ENCODE measurements at places on chromosomes 7 and 10. TPM values are rescaled to one million over a fixed set of nuclear protein-coding genes. Genes with fewer than 3 reads are reported as not detected.

The UPK3BL2 gene
- total RNA-seq, result 14.0 TPM

The HMX2 gene
- not detected for total RNA-seq

The PRF1 gene
- 141 TPM for total RNA-seq

The MOGAT3 gene
- total RNA-seq, result not detected

Measured in activated CD4-positive, alpha-beta memory T cell treated with anti-CD3 and anti-CD28 coated beads, Interleukin-2, amount 10 ng/mL, durations not matched to agents 7 days and 5 days (primary cell).